ENCODE measurements at places on chromosomes 16 and 17.

GRCh38 chr16:50261707-50262235 lies 4.6 kb upstream of the ADCY7 start:
- no peak for DNase-seq

GRCh38 chr16:24005577-24005976 lies 169.8 kb downstream of the PRKCB start:
- no peak for DNase-seq

DNA sequence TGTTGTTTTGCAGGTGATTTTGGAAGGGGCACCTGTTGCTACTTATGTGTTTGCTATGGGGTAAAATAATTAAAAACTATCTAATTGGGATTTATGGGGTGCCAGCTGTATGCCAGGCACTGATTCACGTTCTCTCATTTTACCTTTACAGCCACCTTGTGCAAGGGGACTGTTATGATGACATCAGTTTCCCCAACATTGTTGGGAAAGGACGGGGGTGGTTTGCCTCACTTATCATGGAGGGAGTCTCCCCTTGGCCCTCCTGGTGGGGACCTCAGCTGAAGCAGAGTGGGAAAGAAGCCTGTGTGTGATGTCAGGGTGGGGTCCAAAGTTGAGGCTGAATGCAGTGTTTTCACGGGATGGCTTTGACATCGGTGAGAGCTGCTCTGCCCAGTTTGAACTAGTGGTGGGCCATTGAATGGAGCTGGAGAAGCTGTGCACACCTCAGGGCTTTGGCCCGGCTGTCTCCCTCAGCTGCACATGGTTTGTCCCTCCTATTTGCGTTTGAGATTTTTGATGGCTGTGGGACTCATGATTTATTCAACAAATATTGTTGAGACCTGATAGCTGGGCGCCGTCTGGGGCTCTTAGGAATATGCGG lies 36.1 kb downstream of the CMIP start:
- DNase-seq: no peak

GRCh38 chr17:38925263-38925995 lies at the start of gene LASP1NB:
LASP1NB (plus strand) TSS chr17:38925614.
- DNase-seq: no peak

GRCh38 chr16:85185303-85186100 lies 73.2 kb upstream of the CIBAR2 start:
- no peak for DNase-seq

DNA sequence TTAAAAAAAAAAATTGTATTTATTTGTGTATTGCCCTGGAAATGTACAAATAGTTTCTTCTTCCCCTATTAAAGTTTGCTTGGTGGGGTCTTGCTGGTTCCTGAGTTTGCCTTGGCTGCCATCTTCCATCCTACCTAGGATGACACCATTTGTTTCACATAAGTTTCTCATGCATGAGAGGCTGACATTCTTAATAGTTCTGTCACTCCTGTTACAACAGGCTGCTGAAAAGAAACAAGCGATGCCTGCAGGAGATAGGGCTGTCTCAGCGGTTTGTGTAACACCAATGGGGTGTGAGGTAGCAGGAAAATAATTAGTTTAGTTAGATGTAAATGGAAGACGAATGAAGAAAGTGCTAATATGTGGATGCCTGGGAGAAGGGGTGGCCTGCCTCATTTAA lies 1000.9 kb upstream of the RBFOX1 start:
- DNase-seq: no peak

GRCh38 chr16:8885674-8886592 lies 3.8 kb downstream of the LITAFD start:
- DNase-seq: no peak

GRCh38 chr16:20901068-20901435 lies 481 bp downstream of the LYRM1 start:
- DNase-seq: no peak

- DNase-seq: no peak
Measured at GRCh38 chr16:72985995-72986394, 61.9 kb downstream of the ZFHX3 start.

GRCh38 chr16:1152651-1153259 lies at the start of gene CACNA1H:
CACNA1H (plus strand) TSS chr16:1153106; CDS start chr16:1153738, 632 bp downstream.
- DNase-seq: no peak
